ENCODE measurements at places on chromosomes 1 and 21.

GRCh38 chr1:229093609-229094336 lies 177.1 kb upstream of the RAB4A start:
- peak; percentile 56 for DNase-seq

DNA sequence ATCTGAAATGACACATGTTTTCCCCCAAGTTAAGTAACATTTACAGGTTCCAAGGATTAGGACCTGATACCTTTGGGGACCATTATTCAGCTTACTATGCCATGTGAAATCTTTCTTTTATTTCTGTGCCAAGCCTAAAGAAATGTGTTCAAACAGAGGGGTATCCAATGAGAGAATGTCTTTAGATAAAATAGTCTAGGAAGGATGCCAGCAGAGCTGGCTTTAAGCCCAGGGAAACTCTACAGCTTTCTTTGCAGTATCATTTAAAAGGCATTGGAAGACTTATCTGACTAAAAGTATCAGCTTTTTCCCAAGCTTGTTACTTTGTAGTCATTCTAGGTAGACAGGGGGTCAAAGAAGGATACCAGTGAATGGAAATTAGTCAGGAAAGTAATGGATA lies 860.4 kb downstream of the PLA2G4A start:
- DNase-seq, result no peak

DNA sequence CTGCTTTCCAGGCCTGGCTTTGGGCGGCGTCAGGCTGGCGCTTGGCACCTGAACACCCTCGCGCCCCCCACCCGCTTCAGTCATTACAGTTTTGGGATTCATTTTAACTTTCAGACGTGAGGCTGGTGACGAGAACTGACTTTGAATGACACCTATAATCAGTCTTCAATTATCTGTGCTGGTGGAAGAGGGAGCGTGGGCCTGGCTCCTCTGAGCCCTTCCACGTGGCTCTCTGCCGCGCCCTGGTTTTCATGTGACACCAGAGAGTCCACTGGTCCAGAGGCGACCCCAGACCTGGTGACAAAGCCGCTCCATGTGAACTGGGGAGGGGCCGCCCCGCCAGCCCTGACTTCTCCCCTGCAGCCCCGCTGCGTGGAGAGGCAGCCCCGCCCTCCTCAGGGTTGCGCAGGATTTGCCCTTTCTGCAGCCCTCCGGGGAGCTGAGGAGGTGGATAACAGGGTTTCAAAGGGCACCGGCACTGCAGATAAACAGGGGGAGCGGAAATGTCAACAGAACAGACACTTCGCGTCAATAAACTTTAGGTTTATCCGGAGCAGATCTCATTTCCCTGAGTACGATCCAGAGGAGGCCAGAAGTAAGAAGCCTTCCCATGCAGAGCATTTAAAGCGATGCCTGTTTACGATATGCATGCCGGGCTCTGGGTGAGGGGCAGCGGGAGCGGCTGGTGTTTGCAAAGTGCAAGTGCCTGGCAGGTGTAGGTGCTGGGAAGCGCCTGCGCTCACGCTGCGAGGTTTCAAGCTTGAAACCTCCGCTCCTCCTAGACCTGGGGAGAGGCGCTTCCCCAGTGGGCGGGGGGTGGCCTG lies 56.4 kb downstream of the AJAP1 start:
- DNase-seq, result no peak

GRCh38 chr1:218079347-218079746 lies 205.7 kb upstream of the RRP15 start:
- DNase-seq, result no peak

GRCh38 chr1:227888404-227889046 lies 59.2 kb downstream of the WNT9A start:
- no peak for DNase-seq

- no peak for DNase-seq
Measured at GRCh38 chr1:206679738-206680211, 4.9 kb upstream of the MAPKAPK2 start.

- DNase-seq, result no peak
Measured at GRCh38 chr1:181099152-181100014, 10.9 kb downstream of the IER5 start.

GRCh38 chr1:147539122-147539575 lies 2.2 kb upstream of the BCL9 start:
- no peak for DNase-seq

GRCh38 chr1:36475910-36476604 lies 6.7 kb downstream of the CSF3R start:
- no peak for DNase-seq

GRCh38 chr1:204495777-204496176 lies 1.2 kb upstream of the PIK3C2B start:
- DNase-seq, result no peak

DNA sequence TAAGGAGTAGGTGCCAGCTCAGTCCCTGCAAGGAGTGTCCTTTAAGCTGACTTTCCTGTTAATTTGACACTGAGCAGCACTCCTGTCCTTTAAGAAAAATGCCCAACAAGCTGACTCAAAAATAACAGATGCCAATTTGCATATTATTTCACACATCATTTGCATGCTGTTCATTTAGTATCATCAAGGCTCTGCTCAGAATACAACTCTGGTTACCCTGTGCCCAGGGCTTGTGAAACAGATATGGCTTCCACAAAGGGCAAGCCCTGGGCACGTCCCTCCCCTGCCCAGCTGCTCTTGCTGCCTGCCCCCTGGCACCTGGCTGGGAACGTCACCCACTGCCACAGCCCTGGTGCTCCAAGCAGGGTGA lies 10.3 kb downstream of the KCNN3 start:
- no peak for DNase-seq

- DNase-seq, result peak; percentile 42
Measured at GRCh38 chr1:6961905-6962477, 176.7 kb downstream of the CAMTA1 start.

DNA sequence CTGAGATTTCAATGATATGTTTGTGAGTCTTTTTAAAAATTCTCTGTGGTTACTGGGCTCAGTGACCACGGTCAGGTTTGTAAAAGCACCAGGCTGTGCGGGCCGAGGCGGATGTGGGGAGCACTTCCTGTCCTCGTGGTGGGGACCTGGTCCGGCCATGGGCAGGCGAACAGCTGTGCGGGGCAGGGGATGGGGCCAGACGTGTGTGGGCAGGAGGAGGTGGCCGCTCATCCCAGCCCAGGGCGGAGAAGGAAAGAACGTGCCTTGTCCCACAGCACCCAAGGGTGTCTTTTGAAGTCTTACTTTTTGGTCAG lies 5.2 kb upstream of the OXCT2 start:
- DNase-seq, result no peak

DNA sequence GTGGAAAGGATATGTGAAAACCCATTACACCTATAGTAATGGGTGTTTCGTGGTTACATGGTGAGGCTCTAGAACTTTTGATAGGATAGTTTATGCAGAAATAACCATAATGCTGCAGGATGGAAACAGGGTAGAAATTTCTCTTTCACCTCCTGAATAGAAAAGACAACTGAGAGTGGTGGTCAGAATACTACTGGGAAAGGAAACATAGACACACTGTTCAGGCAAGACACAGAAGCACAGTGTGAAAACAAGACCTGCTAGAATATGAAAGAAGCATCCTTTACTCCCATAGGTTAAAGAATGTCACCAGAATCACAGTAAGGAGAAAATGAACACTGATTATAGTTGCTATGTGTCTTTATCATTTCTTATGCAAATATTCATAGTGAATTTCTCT lies 496.6 kb downstream of the DPYD start:
- DNase-seq, result no peak

GRCh38 chr21:38773099-38774061 lies 32.3 kb upstream of the ETS2 start:
- DNase-seq, result no peak

GRCh38 chr1:208892147-208892546 lies 648.0 kb upstream of the PLXNA2 start:
- no peak for DNase-seq

DNA sequence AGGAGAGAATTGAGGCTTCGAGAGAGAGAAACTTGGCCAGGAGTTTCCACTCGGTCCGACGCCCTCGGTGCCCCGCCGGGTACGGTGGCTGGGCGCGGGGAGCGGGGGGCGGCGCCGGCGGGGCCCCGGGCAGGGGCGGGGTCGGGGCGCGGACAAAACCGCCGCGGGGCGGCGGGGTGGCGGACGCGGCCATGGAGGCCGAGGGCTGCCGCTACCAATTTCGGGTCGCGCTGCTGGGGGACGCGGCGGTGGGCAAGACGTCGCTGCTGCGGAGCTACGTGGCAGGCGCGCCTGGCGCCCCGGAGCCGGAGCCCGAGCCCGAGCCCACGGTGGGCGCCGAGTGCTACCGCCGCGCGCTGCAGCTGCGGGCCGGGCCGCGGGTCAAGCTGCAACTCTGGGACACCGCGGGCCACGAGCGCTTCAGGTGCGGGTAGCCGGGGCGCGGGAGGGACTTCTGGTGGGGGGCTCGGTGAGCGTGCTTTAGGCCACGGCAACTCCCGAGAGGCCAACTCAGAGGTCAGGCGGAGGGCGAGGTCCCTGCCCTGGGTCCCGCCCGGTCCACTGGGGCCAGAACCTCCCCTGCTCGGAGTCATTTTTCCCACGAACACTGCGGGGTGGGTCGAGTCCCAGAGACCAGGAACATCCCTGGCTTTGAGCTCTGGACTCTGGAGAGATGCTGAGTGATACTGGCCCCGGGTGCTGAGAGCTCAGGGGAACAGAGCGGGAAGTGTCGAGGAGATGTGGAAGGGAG lies 431 bp downstream of the RAB42 start:
- DNase-seq, result peak; percentile 40
